Posterior vena cava (tissue), 2 donors: ENCODE measurements at places on chromosomes 2 and 18. TPM values are rescaled to one million over a fixed set of nuclear protein-coding genes. Genes with fewer than 3 reads are reported as not detected.

NOSTRIN gene
- 18.7 TPM for total RNA-seq

APOB gene
- total RNA-seq, result 1.6 TPM

GRCh38 chr2:17069564-17069963, 403.9 kb upstream of the CYRIA start:
- no peak for DNase-seq

DNA sequence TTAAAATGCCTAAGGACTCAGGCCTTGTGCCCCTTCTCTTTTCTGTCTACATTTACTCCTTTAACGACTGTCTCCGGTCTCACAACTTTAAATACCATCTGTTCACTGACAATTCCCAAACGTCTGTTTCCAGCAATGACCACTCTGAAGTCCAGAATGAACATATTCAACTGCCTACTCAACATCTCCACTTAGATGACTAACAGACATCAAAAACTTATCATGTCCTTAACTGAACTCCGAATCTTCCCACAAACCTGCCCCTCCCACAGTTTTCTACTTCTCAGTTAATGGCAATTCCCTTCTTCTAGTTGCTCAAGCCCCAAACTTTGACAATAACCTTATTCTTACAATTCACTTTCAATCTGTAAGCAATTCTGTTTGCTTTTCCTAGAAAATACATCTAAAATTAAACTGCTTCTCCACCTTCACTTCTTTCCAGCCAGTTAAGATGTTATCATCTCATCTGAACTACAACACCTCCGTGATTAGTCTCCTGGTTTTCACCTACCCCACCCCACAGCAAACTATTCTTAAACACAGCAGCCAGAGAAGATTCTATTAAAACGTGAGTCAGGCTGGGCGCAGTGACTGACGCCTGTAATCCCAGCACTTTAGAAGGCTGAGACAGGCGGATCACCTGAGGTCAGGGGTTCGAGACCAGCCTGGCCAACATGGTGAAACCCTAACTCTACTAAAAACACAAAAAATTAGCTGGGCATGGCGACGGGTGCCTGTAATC, 2.8 kb downstream of the C1D start:
- no peak for DNase-seq

PROKR1 gene
- total RNA-seq, result not detected
